Stomach (tissue), 19 donors: ENCODE measurements at places on chromosomes 4 and X. TPM values are rescaled to one million over a fixed set of nuclear protein-coding genes. Genes with fewer than 3 reads are reported as not detected.

The PDGFC gene
- polyA plus RNA-seq = 10.8 TPM

The ZXDA gene
- polyA plus RNA-seq = 0.56 TPM

The XKRX gene
- not detected for polyA plus RNA-seq

The ACE2 gene
- 0.70 TPM for polyA plus RNA-seq

The PAGE4 gene
- polyA plus RNA-seq = not detected

The TLR7 gene
- polyA plus RNA-seq = 0.08 TPM

The MSANTD1 gene
- polyA plus RNA-seq = 0.31 TPM

The TMEM187 gene
- polyA plus RNA-seq = 6.3 TPM

The MUC7 gene
- not detected for polyA plus RNA-seq

The MAGEA8 gene
- polyA plus RNA-seq = not detected

The USP46 gene
- polyA plus RNA-seq = 5.8 TPM

The HSD17B13 gene
- not detected for polyA plus RNA-seq

The MAML3 gene
- 2.2 TPM for polyA plus RNA-seq

The ZCCHC18 gene
- 1.3 TPM for polyA plus RNA-seq

The ATG4A gene
- polyA plus RNA-seq = 10.1 TPM

The CXCR3 gene
- 0.28 TPM for polyA plus RNA-seq

The GPR50 gene
- not detected for polyA plus RNA-seq

The EDNRA gene
- 0.76 TPM for polyA plus RNA-seq

The COX7B gene
- polyA plus RNA-seq = 1,320 TPM

The DCAF8L2 gene
- not detected for polyA plus RNA-seq

The AKAP4 gene
- polyA plus RNA-seq = not detected

The JAKMIP1 gene
- 0.62 TPM for polyA plus RNA-seq

The SFRP2 gene
- 1.2 TPM for polyA plus RNA-seq

The RAP2C gene
- 11.1 TPM for polyA plus RNA-seq

The MAGEA1 gene
- polyA plus RNA-seq = not detected

The CRLF2 gene
- polyA plus RNA-seq = not detected

The METTL14 gene
- 11.2 TPM for polyA plus RNA-seq

The WDR17 gene
- polyA plus RNA-seq = 0.31 TPM

The ARHGAP24 gene
- 6.7 TPM for polyA plus RNA-seq

The ADAM29 gene
- not detected for polyA plus RNA-seq

The DOK7 gene
- 5.0 TPM for polyA plus RNA-seq

The UGT8 gene
- polyA plus RNA-seq = 4.9 TPM

The CAPN6 gene
- 2.7 TPM for polyA plus RNA-seq

The CCDC110 gene
- 2.1 TPM for polyA plus RNA-seq

The CLGN gene
- 0.31 TPM for polyA plus RNA-seq

The INTS12 gene
- 16.3 TPM for polyA plus RNA-seq

The H2BW2 gene
- not detected for polyA plus RNA-seq

The C4orf36 gene
- polyA plus RNA-seq = not detected

The ADGRG2 gene
- 0.30 TPM for polyA plus RNA-seq

The MYOZ2 gene
- polyA plus RNA-seq = 0.44 TPM

The FUNDC2 gene
- 105 TPM for polyA plus RNA-seq

The FABP2 gene
- not detected for polyA plus RNA-seq

The HMX1 gene
- not detected for polyA plus RNA-seq

The CNGA2 gene
- not detected for polyA plus RNA-seq

The G3BP2 gene
- polyA plus RNA-seq = 30.6 TPM

The SSX2 gene
- not detected for polyA plus RNA-seq

The SPANXC gene
- polyA plus RNA-seq = not detected

The EGF gene
- not detected for polyA plus RNA-seq

The F8A2 gene
- polyA plus RNA-seq = not detected
